ENCODE measurements at places on chromosomes 6 and 20.

GRCh38 chr6:126821706-126822105 is 296.8 kb upstream of the RSPO3 start:
- H3K4me3 ChIP-seq, result no peak overlapping the region
- H3K4me1 ChIP-seq, result no peaks in the 10 kb centered on the region
- H3K27ac ChIP-seq, result no peak overlapping the region
- DNase-seq, result no peak
- H3K27me3 ChIP-seq, result no peaks in the 10 kb centered on the region

DNA sequence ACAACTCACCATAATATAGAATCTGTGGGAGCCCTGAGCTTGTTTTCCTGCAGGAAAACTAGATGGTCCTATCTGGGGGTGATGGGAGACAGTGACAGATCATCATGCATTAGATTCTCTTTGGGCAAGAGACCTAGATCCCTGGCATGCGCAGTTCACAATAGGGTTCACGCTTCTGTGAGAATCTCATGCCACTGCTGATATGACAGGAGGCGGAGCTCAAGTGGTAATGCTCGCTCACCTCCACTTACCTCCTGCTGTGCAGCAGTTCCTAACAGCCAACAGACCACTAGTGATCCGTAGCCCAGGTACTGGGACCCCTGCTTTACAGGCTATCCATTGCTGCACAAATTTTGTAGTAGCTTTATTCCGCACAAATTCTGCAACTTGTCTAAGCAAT is 84.5 kb downstream of the HIVEP2 start:
- no peak overlapping the region for H3K27ac ChIP-seq
- DNase-seq, result no peak
- H3K4me1 ChIP-seq, result no peaks in the 10 kb centered on the region
- H3K27me3 ChIP-seq, result no peaks in the 10 kb centered on the region

GRCh38 chr6:90268178-90268577 is 28.5 kb downstream of the BACH2 start:
- no peaks in the 10 kb centered on the region for H3K4me1 ChIP-seq
- H3K4me3 ChIP-seq, result no peak overlapping the region
- no peak overlapping the region for H3K27ac ChIP-seq
- H3K27me3 ChIP-seq, result no peaks in the 10 kb centered on the region
- no peak for DNase-seq

GRCh38 chr6:109867970-109868358 is 110.1 kb upstream of the GPR6 start:
- peak; percentile 65 for DNase-seq
- H3K27ac ChIP-seq, result no peak overlapping the region
- H3K36me3 ChIP-seq, result no peaks in the 10 kb centered on the region
- no peaks in the 10 kb centered on the region for H3K27me3 ChIP-seq

GRCh38 chr6:113630738-113631535 is 226.2 kb upstream of the MARCKS start:
- no peaks in the 10 kb centered on the region for H3K27me3 ChIP-seq
- no peak overlapping the region for H3K27ac ChIP-seq
- H3K4me1 ChIP-seq, result peaks cover 11% of the 10 kb centered on the region
- DNase-seq, result peak; percentile 35

DNA sequence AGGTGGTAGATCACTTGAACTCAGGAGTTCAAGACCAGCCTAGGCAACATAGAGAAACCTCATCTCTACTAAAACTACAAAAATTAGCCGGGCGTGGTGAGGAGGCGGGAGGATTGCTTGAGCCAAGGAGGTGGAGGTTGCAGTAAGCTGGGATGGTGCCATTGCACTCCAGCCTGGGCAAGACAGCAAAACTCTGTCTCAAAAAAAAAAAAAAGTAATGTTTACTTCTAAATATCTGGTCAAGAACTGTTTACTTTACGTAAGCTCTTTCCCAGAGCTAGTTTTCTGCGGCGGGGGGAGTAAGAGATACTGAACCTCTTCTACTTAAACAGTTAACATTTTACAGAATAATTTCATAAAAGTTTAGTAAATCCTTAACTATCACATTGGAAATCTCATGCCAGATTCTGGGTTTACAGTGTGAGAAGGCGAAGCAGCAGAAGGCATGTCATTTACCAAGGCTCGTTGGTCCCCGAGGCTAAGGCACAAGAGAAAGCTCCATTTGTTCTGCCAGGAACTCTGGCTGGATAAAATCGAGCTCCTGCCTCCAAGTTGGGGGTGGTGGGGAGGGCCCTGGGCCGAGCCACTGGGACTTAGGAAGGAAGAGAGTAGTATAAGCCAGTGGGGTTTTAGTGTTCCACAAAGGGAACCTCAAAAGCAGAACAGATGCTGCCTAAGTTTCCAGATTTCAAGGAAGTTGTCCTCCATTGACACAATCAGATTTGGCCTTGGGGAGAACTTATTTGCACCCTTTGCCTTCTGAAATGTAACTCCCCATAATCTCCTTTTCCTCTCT is 41.7 kb downstream of the ARFGEF2 start:
- DNase-seq, result no peak
- no peak overlapping the region for H3K27ac ChIP-seq
- H3K27me3 ChIP-seq, result no peaks in the 10 kb centered on the region
- peaks cover 4% of the 10 kb centered on the region for H3K36me3 ChIP-seq

GRCh38 chr6:9485992-9486391 is 928.9 kb downstream of the TFAP2A start:
- no peaks in the 10 kb centered on the region for H3K36me3 ChIP-seq
- no peak overlapping the region for H3K4me3 ChIP-seq
- H3K4me1 ChIP-seq, result peaks cover 5% of the 10 kb centered on the region

DNA sequence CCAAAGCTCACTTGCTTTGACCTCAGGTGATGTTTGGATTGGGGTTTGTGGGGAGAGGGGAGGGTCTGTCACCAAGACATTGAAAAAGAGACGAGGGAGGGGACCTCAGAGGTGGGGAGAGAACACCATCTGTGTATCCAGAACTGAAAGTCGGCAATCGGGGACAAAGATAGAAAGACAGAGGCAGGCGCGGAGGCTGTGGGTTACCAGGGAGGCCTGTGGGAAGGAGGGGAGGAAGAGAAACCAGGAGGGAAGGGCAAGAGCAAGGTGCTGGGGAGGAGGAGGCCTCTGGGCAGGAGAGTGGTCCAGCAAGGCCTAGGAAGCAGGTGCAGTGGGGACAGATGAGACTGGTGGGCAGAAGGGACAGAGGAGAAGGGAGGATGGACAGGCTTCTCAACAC is 211.2 kb downstream of the CDC5L start:
- H3K4me3 ChIP-seq, result no peak overlapping the region
- no peaks in the 10 kb centered on the region for H3K36me3 ChIP-seq
- H3K27ac ChIP-seq, result no peak overlapping the region
- no peak for DNase-seq
- peaks cover 9% of the 10 kb centered on the region for H3K27me3 ChIP-seq
- no peaks in the 10 kb centered on the region for H3K4me1 ChIP-seq

- peaks cover 21% of the 10 kb centered on the region for H3K27me3 ChIP-seq
- H3K27ac ChIP-seq, result no peak overlapping the region
- H3K4me1 ChIP-seq, result no peaks in the 10 kb centered on the region
These were observed 63.9 kb upstream of the SLCO4A1 start for GRCh38 chr20:62578294-62578897.

DNA sequence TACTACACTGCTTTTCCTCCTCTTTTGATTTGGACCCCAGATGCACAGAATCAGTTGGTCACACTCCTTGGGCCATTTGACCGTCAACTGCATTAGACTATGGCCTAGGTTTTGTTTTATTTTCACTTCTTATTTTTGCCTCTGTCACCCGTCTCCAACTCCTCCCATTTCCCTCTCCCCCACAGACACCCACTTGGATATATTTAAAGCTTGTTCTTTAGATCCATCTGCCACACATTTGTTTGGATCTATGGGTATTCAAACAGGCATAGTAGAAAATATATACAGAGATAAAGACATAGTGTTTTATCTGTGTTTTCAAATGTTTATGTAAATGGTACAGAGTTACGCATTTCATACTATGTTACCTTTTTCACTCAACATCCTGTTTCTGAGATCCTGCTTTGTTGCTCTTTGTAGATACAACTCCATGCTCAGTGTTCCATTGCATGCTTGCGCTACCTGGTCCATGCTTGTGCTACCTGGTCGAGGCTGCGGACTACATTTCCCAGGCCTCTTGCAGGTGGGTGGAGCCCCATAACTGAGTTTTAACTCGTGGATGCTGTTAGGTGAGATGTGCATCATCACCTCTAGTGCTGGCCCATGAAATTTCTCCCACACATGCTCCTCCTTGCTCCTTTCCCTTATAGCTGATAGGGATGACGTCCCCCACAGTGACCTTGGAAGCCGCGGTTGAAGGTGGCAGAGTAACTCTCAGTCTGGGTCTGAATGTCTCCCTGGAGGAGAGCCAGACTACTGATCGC is 11.5 kb upstream of the PREX1 start:
- no peak overlapping the region for H3K4me3 ChIP-seq
- no peaks in the 10 kb centered on the region for H3K27me3 ChIP-seq
- H3K36me3 ChIP-seq, result no peaks in the 10 kb centered on the region
- no peak for DNase-seq

DNA sequence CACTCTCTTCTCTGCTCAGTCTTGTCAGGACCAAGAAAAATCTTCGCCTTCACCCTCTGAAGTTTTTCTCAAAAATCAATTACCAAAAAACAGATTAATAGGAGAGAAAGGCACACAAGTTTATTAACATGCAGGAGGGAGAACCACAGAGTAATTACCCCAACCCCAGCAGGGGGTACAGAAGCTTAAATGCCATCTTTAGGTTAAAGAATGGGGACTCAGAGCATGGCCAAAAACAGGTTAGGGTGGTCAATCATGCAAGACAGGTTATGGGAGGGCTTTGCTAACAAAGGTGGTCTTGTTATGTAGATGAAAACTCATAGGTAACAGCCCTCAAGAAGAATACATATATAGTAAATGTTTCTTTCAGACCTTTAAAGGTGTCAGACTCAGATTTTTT is 100.5 kb upstream of the BTN3A2 start:
- H3K27me3 ChIP-seq, result no peaks in the 10 kb centered on the region
- no peaks in the 10 kb centered on the region for H3K36me3 ChIP-seq
- H3K27ac ChIP-seq, result no peak overlapping the region
- H3K4me3 ChIP-seq, result no peak overlapping the region
- peaks cover 2% of the 10 kb centered on the region for H3K4me1 ChIP-seq

DNA sequence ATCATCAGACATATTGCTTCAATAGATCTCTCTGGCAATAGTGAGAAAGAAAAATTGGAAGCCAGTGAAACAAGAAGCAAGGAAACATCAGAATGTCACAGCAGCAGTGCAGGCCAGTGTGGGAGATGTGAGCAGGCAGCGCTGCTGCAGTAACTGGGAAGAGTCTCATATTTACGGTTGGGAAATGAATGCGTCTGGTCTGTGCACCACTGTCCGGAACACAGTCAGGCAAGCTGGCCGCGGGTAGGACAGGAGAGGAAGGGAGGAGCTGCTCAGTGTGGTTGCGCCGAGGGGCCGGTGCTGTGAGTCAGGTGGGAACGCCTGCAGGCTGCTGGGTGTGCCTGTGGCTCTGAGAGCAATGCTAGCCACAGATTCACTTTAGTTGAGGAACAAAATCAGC is 6.4 kb upstream of the PSMG4 start:
- peaks cover 11% of the 10 kb centered on the region for H3K27me3 ChIP-seq
- peaks cover 9% of the 10 kb centered on the region for H3K4me1 ChIP-seq
- no peaks in the 10 kb centered on the region for H3K36me3 ChIP-seq

DNA sequence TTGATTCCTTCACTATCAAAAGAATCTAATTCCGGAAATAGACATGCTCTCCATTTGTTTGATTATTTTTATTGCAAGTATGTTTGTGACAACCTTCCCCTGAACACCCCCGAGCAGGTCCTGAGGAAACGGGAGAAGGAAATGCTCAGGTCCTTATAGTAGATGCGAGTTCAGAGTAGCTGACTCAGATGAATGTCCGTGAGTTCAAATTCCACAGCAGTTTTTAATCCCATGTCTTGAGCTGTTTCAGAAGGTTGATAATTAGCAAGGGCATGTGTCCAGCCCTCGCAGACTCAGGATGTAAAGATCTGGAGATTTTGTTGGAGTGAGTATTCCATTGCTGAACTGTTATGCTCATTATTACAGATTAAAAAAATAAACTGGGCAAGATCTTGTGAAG is 169.3 kb downstream of the BCAS1 start:
- H3K4me1 ChIP-seq, result peaks cover 19% of the 10 kb centered on the region
- peak; percentile 91 for DNase-seq
- H3K27me3 ChIP-seq, result no peaks in the 10 kb centered on the region
- peak overlapping the region; percentile 33 for H3K27ac ChIP-seq
- H3K4me3 ChIP-seq, result no peak overlapping the region

- no peaks in the 10 kb centered on the region for H3K36me3 ChIP-seq
- H3K27me3 ChIP-seq, result no peaks in the 10 kb centered on the region
- no peak overlapping the region for H3K27ac ChIP-seq
- no peaks in the 10 kb centered on the region for H3K4me1 ChIP-seq
- no peak overlapping the region for H3K4me3 ChIP-seq
These were observed 328.5 kb downstream of the EPM2A start for GRCh38 chr6:145406783-145407182.

- DNase-seq, result peak; percentile 45
- no peak overlapping the region for H3K4me3 ChIP-seq
- H3K4me1 ChIP-seq, result no peaks in the 10 kb centered on the region
- H3K36me3 ChIP-seq, result no peaks in the 10 kb centered on the region
- H3K27me3 ChIP-seq, result no peaks in the 10 kb centered on the region
These were observed 17.1 kb upstream of the BEND3 start for GRCh38 chr6:107132330-107132954.

- H3K4me3 ChIP-seq, result no peak overlapping the region
- no peaks in the 10 kb centered on the region for H3K36me3 ChIP-seq
- H3K27ac ChIP-seq, result peak overlapping the region; percentile 99
These were observed 223.8 kb upstream of the ECI2 start for GRCh38 chr6:4359108-4359730.

GRCh38 chr6:110348961-110349690 is 9.0 kb downstream of the METTL24 start:
- peaks cover 3% of the 10 kb centered on the region for H3K27me3 ChIP-seq
- no peaks in the 10 kb centered on the region for H3K4me1 ChIP-seq
- no peak overlapping the region for H3K27ac ChIP-seq
- DNase-seq, result no peak
- H3K4me3 ChIP-seq, result no peak overlapping the region
- no peaks in the 10 kb centered on the region for H3K36me3 ChIP-seq

DNA sequence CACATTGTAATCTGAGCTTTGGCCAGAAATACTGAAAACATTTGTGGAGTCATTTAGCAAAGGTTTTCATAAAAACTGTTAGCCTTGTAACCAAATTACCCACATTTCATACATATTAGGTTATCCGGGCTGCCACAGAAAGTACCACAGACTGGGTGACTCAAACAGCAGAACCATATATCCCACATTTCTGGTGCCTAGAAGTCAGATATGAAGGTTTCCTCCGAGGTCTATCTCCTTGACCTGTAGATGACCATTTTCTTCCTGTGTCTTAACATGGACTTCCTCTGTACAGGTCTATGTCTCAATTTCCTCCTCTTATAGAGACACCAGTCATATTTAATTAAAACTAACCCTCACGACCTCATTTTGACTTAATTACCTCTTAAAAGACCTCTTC is 49.5 kb upstream of the SMIM28 start:
- H3K27ac ChIP-seq, result no peak overlapping the region
- H3K36me3 ChIP-seq, result no peaks in the 10 kb centered on the region
- H3K4me3 ChIP-seq, result no peak overlapping the region
- peak; percentile 19 for DNase-seq
- H3K4me1 ChIP-seq, result no peaks in the 10 kb centered on the region
